ENCODE measurements at places on chromosomes 12 and 14.

- peak; percentile 50 for DNase-seq
Measured at GRCh38 chr14:23555882-23556699, at the start of gene THTPA. THTPA (plus strand) TSS chr14:23556271; CDS start chr14:23556758, 487 bp downstream.

GRCh38 chr14:37643701-37644100 lies 48.3 kb downstream of the TTC6 start:
- no peak for DNase-seq

- no peak for DNase-seq
Measured at GRCh38 chr12:132774646-132775275, 13.1 kb upstream of the ANKLE2 start.

- no peak for DNase-seq
Measured at GRCh38 chr12:63132201-63132600, 18.8 kb downstream of the AVPR1A start.

DNA sequence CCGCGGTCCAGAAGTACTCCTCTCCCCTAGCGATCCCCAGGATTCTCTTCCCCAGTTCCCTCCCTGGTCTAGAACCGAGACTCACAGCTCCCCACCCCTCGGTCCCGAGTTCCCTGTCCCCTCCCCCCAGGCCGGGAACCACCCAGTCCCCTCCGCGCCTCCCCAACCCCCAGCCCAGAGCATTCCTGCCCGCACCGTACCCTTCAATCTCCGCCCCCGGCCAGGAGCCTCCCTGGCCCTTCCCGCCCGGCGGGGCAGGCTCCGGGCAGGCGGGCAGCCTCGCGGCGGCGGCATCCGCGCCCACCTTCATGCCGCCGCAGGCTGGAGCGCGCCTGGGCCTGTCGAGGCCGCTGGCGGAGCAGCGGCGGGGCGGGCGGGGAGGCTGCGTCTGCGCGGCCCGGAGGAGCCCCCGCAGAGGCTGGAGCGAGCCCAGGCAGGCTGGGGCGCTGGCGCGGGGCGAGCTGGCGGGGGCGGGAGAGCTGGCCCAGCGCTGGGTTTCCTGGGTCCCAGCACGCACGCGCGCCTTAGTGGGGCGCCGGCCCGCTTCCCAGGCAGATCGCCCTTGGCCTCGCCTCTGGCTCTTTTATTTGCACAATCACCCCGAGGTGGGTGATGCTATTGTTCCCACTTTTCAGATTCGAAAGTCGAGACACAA lies 22.2 kb upstream of the GPR132 start:
- DNase-seq = no peak

DNA sequence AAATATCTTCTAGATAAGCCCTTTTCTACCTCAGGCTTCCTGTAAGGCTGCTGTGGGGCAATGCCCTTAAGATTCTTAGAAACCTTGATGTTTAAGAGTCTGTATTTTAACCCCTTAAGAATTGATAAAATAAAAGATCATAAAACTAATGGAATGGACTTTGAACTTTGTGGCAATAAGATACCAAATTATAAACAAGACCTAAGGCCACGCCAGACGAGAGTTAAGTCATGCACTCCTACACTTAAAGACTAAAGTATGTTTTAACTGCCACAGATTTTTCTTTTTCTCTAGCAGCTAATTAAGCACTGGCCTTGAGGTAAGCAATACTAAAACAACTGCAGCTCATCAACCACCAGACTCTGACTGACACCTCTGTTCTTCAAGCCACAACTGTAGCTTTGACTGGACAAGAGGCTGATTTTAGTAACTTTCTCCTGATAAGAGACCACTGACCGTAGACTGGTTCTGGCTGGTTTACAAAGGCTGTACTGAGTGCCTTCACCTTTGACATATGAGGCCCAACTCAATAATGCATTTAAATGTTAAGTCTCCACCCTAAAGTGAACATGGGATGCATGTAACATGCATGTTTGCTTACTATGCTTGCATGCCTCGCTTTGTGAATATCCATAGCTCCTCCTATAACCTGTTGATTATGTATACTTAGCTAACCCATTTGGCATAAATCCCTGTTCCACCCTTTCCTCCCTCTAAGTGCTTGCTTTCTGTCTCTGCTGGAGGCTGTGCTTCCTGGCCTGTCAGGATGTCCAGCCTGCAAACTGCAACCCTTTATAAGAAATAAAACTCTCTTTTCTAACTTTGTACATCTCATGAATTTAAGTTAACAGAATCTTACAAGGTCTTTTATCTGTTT lies 71.9 kb downstream of the KLHL28 start:
- DNase-seq = no peak

GRCh38 chr14:68958553-68958952 lies 20.5 kb downstream of the ACTN1 start:
- DNase-seq = no peak

DNA sequence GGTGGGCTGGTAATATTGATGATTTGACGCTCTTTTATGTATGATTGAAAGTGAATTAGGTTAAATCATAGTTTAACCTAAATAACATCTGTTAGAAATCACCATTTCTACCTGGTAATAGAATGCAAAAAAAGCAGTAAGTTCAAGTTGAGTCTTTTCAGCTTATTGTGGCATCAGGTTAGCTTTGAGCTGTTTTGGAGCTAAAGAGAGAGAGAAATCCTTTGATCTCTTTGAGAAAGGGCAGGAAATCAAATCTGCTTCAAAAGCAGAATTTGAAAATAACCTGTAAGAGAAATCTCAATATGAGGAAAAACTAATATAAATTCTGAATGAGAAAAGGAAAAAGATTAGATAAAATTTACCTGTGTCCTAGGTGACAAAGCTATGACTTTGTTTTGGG lies 62.2 kb downstream of the CKB start:
- no peak for DNase-seq

DNA sequence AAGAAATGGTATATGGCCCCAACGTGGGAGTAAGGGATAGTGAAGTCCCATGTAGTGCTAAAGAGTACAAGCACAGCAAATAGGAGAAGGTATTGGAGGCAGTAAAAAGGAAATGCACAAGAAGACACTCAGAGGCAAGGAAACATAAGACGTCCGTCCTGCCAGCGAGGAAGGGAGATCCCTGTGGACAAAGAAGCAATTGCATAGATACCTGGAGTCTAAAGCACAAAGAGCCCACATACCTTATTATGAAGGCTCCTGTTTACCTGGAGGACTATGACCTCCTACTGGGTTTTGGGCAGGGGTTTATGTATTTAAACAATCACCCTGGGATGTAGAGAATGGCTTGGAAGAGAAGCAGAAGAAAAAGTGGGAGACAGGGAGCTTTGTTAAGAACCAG lies 341.2 kb upstream of the DCN start:
- no peak for DNase-seq

- DNase-seq = no peak
Measured at GRCh38 chr14:95910628-95911027, 34.0 kb downstream of the TUNAR start.

DNA sequence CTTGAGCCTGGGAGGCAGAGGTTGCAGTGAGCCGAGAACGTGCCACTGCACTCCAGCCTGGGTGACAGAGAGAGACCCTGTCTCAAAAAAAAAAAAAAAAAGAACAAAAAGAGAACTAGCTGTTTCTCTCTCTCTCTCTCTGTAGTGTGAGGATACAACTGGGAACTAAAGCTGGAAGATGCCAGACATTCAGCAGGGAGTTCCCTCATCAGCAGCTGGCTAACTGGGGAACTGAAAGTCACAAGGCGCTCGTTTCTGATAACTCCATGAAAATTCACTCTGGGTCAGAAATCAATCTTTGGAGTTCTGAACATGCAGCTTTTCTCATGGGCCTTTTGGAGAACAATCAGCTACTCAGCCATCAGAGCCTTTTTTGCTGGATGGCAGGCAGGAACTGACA lies 43.5 kb upstream of the MAP1LC3B2 start:
- DNase-seq = no peak

DNA sequence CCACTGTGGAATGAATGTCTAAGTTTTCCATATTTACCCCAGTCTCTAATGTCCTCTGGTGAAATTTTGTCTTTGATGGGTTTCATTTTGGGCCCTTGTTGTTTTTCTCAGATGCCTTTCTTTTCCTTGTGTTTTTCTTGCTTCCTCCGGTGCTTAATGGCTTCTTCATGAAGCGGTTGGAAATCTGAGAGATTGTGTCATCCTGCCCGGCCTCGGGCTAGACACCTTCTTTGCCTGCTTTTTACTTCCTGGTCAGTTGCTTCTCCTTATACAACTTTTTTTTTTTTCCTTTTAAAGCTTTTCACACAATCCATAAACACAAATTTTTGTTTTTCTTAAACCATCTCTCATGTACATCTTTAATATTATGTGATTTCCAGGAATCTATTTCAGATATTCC lies 7.1 kb downstream of the ETV6 start:
- DNase-seq = no peak

DNA sequence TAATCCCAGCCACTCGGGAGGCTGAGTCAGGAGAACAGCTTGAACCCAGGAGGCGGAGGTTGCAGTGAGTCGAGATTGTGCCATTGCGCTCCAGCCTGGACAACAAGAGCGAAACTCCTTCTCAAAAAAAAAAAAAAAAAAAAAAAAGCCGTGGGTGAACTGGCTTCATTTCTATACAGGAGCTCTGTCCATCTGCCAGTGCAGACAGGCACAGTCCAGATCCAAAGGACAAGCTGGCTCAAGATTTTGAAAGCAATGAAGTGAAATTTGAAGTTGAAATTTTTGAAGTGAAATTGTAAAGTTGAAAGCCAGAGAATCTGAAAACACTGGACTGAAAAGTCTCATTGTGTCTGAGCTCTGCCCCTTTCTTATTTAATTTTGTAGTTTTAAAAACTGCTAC lies 134.7 kb downstream of the CALM1 start:
- no peak for DNase-seq

- DNase-seq = no peak
Measured at GRCh38 chr12:113463746-113464451, 7.8 kb downstream of the LHX5 start.

DNA sequence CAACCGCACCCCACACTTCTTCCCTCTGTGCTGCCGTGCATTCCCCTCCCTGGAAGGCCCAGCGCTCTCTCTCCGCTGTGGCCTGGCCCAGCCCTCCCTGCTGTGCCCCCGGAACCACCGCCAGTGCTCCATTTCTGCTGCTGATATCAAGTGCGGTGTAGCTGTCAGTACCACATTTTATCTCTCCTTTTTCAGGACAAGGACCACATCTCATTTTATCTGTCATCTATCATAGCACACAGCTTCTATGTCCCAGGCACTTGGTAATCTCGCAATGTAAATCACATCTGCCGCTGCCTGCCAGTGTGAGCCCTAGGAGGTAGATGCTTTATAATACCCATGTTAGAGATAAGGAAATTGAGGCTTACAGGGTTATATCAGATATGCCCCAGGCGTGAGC lies 18.3 kb downstream of the IL31 start:
- DNase-seq = no peak

DNA sequence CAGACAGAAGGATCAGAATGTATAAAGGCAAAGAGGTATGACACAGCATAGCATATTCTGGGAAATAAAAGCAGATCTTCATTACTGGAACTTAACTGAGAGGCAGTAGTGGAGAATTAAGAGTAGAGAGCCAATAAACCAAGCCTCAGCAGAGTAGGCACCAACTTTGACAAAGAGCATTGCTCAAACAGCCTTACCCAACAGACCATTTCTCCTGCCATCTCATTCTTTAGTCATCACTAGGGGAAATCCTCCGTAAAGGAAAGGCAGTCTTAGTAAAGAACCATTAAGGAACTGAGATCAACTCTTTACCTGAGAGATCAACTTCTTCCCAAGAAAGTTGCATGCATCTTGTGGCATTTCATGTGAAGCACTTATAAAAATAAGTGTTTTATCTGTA lies 36.6 kb downstream of the SENP1 start:
- DNase-seq = no peak

DNA sequence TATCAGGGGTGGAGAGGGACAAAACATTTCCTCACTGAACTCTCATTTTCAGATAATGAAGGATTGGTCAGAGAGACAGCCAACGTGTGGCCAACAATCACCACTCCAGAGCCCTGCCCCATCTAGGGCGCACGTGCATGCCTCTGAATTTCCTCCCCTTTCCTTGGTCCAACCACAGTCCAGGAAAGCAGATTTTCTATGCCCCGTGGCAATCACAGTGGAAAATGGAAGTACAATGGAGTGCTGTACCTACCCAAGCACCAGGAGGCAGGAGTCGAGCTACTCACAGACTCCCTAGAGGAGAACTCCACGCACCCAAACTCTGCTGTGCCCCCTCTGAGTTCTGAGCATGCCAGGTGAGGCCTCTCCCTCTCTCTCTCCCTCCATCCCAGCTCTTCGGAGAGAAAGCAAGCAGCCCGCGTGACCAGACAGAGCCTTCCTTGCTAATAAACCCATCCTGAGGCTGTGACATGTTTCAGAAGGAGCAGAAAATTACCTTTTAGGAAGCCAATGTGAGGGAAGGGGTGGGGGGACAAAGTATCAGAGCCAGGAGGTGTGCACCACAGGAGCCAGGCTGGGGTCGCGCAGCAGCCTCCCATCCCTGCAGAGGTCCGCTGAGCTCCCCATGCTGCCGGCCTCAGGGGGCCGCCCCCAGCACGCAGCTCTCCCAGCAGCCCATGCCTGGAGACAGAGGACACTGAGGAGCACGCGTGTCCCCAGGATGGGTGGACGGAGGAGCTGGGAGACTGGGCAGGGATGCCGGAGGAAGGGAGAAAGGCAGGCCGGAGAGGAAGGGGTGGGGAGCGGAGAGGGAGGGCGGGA lies 73.4 kb downstream of the PITPNM2 start:
- no peak for DNase-seq

GRCh38 chr12:94590428-94590827 lies 59.9 kb downstream of the TMCC3 start:
- DNase-seq = no peak

- DNase-seq = no peak
Measured at GRCh38 chr12:27635349-27635972, 60.8 kb upstream of the REP15 start.

GRCh38 chr12:67928621-67929383 lies 60.4 kb upstream of the IFNG-AS1 start:
- no peak for DNase-seq

DNA sequence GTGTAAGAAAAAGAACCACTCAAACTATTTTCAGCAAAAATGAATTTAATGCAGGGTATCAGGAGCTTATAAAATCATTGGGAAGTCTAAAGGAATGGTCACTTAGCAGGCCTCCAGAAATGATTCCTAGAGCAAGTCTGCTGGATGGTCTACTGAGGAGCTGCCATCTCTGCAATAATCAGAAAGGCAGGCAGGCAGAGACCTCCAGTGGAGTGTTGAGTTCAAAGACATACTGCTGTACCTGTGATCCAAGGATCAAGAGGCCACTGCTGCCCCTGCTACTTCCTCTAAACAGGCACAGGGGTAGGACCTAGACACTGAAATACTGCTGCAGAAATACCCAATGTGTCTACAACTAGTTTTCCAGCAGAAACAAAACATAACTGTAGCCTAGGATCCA lies 14.5 kb upstream of the KICS2 start:
- DNase-seq = no peak

GRCh38 chr12:31813305-31813704 lies 84.5 kb upstream of the AMN1 start:
- DNase-seq = no peak

GRCh38 chr12:113812411-113813228 lies 153.5 kb downstream of the RBM19 start:
- DNase-seq = no peak

DNA sequence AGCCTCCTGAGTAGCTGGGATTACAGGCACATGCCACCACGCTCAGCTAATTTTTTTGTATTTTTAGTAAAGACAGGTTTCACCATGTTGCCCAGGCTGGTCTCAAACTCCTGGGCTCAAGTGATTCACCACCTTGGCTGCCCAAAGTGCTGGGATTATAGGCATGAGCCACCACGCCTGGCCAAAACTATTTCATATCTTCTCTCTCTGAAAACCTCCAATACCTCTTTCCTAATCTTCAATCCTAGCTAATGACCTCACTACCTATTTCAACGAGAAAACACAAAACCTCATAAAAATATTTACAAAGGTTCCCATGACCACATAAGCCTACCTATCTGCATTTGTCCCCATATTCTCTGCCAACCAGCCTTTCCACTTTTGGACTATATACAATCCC lies 32.3 kb upstream of the ANKS1B start:
- no peak for DNase-seq
